Activated naive CD4-positive, alpha-beta T cell (primary cell): ENCODE measurements at places on chromosomes 4 and X.
A peak's percentile ranks its signal among the peaks of the same experiment; 100 is the strongest.

GRCh38 chrX:149540131-149540620, 636 bp upstream of the EOLA1 start:
- DNase-seq, result peak; percentile 77

GRCh38 chr4:38119668-38120385, 159.6 kb downstream of the PTTG2 start:
- no peak for DNase-seq

GRCh38 chr4:185017964-185018772, at the start of gene HELT:
Gene HELT (plus strand): TSS chr4:185018490. CDS start chr4:185018929, 439 bp downstream.
- no peak for DNase-seq

DNA sequence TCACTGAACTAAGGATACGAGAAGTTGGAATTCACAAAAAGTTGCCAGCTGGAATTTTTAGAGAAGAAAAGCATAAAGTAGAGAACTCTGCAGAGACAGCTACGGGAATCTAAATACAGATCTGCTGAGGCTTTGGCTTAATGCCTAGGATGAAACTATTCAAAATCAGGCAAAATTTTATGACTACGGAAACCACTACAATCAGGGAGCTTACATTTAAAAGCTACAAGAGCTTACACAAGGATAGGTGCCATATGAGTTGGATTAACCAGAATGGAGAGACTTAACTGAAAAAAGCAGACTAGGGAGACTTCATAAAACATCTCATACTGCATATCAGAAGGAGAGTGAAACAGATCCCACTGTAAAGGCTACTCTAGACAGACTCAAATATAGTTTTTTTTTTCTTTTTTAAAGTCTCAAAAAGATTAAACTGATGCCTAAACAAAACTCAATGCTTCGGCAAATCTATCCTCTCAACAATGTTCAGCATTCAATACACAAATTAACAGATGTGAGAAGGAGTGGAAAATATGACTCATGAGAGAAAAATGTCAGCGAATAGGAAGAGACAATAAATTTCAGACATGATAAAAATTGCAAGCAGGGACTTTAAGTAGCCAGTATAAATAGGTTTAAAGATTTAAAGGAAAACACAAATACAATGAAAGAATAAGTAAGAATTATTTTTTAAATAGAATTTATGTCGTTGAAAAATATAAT, 586.1 kb downstream of the FSTL5 start:
- DNase-seq, result no peak

GRCh38 chr4:6763330-6763851, 19.1 kb upstream of the KIAA0232 start:
- no peak for DNase-seq
